ENCODE measurements at places on chromosomes 5 and 9. TPM values are rescaled to one million over a fixed set of nuclear protein-coding genes. Genes with fewer than 3 reads are reported as not detected.

Gene DELE1
- 69.5 TPM for total RNA-seq

Gene FGF18
- not detected for total RNA-seq

Gene FBXO4
- 6.2 TPM for total RNA-seq

Gene TOPORS
- total RNA-seq, result 17.3 TPM

Gene ARPC5L
- total RNA-seq, result 36.8 TPM

Gene GPSM1
- total RNA-seq, result 41.9 TPM

Gene CDO1
- 0.82 TPM for total RNA-seq

Gene GFM2
- 28.6 TPM for total RNA-seq

Gene IL3
- not detected for total RNA-seq
